ENCODE measurements at places on chromosomes 11 and 22.

DNA sequence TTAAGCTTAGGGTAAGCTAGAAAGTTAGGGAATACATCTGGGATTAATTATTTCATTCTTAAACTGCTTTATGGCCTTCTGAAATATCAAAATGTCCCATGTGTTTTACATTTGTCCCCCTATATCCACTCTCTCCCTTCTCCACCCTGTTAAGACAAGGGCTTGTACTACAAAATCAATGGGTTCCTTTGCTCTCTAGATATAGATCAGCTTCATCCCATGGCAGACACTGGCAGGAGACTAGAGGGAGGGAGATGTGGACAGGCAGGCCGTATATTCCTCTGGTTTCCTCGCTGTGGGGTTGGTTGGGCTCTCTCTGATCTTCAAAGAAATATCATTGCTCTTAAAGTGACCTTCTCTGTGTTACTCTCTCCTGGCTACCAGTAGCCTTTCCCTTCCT is 1281.0 kb downstream of the LRRC4C start:
- no peak for DNase-seq

GRCh38 chr11:22432291-22433093 is 94.3 kb downstream of the SLC17A6 start:
- DNase-seq = no peak

- no peak for DNase-seq
These were observed 7.5 kb downstream of the KREMEN1 start for GRCh38 chr22:29080106-29080975.

DNA sequence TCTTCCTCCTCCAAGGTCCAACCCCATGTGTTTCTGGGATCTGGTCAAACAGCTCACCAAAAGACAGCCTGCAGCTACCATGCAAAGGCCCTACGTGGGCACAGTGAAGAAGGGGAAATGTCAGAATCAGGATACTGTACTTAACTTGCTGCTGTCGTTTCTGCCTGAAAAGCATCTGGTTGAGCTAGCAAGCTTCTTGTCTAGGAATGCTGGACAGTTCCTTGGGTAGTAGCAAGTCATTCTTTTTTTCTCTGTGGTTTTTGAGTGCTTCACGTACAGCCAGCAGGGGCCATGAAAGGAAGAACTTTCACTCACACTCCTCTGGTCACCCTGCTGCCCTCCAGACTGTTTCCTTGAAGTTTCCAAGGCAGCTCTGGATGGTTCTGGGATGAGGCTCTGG is 24.7 kb downstream of the RCOR2 start:
- DNase-seq = no peak

DNA sequence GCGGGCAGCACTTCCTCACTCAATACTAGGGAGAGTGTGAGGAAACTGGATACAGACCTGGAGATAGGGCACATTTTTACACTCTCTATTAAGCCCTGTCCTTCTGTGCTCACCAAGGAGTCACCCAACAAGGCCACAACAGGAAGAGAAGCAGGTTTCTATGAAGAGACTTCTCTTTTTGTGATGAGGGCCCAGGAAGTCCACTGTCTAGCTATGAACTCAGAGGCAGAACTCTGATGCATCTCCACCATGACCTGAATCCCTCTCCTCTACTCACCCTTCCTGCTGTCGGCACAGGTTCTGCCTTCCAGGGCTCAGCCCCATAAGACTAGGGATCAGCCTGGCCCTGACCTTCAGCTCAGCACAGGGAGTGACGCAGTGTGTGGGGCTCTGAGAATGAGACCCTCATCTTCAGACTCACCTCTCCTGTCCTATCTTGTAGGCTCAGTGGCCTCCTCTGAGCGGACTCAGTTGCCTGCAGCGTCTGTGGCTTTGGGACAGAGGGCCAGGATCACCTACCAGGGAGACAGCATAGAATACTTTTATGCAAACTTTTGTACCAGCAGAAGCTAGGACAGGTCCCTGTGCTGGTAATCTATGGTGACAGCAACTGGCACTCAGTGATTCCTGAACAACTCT is 49.3 kb upstream of the IGLL5 start:
- DNase-seq = no peak

- DNase-seq = no peak
These were observed 35.1 kb upstream of the ASPHD2 start for GRCh38 chr22:26393929-26394328.

- DNase-seq = no peak
These were observed 379.4 kb downstream of the CADM1 start for GRCh38 chr11:115124786-115125185.

- no peak for DNase-seq
These were observed 91.9 kb downstream of the SPON1 start for GRCh38 chr11:14054116-14055107.
